Activated CD8-positive, alpha-beta memory T cell treated with anti-CD3 and anti-CD28 coated beads for 1 hour (primary cell): ENCODE measurements at places on chromosomes 1 and 21.

- DNase-seq: no peak
Measured at GRCh38 chr1:13781907-13782633, 82.1 kb downstream of the PRDM2 start.

DNA sequence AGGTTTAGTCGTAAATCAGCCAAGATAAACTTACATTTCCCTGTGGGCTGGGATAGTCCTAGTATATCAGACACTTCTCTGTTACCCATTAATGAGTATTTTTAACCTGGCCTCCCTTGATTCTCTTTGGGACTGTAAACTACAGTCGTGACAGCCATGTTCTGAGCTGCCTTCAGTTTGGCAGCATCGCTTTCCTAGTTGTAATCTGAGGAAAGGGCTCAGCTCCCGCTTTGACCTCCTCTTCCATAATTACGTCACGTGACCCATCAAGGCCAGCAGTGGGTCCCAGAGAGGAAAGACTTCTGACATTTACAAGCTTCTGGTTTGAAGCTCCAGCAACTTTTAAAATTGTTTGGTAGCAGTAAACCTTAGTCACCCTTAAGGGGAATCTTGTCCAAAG lies 34.6 kb upstream of the MTR start:
- no peak for DNase-seq

DNA sequence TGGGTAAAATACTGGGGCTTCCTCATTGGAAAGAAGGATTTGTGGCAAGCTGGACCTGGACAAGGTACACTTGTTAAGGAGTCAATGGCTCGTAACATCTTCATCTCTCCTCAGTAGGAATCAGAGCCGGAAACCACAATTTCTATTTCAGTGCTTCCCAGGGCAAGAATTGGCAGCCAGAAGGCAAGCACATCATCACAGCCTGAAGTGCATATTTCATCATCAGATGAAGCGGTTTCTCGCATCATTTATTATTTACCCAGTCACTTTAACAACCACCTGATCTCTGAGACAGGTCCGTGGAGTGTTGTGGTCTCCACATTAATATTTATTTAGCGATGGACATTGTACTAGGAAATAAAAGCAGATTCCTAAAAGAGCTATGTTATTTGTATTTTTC lies 55.0 kb downstream of the KCNJ15 start:
- no peak for DNase-seq

DNA sequence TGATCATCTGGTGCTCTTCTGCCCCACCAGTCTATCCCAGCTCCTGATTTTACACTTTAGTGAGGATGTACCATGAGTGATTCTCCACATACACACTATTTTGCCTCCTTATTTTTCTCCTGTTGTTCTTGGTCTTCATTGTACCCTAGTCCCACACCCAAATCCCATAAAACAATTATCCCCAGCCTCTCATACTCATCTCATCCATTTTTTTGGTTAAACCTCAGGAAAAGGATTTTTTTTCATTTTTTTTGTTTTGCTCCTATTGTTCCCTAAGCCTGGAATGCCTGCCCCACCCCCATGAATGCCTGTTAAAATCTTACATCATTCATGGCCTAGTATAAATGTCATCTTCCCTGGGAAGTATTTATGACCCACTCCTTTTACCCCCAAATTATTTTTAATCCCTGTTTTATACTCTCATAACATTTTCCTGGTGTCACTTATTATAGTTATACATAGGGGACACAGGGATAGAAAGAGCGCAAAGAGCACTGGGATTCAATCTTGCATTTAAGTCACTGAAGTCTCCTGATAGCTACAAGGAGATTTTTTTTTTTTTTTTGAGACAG lies 4.9 kb upstream of the LINGO4 start:
- no peak for DNase-seq

DNA sequence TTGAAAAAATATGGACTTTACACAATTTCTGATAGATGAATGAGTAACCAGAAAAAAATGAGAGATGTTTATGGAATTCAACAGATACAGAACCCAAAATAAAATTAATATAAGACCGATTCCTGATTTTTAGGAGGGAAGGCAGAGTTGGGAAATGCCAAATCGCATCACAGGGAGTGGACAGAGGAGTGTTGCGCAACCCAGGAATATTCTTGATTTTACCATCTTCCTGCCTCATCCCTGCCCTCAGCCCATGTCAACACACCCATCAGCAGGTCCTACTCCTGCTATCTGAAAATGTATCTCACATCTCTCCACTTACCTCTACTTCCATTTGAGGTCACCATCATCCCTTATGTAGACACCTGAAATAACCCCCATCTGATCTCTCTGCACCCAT lies 221.0 kb downstream of the DSCAM start:
- DNase-seq: no peak

DNA sequence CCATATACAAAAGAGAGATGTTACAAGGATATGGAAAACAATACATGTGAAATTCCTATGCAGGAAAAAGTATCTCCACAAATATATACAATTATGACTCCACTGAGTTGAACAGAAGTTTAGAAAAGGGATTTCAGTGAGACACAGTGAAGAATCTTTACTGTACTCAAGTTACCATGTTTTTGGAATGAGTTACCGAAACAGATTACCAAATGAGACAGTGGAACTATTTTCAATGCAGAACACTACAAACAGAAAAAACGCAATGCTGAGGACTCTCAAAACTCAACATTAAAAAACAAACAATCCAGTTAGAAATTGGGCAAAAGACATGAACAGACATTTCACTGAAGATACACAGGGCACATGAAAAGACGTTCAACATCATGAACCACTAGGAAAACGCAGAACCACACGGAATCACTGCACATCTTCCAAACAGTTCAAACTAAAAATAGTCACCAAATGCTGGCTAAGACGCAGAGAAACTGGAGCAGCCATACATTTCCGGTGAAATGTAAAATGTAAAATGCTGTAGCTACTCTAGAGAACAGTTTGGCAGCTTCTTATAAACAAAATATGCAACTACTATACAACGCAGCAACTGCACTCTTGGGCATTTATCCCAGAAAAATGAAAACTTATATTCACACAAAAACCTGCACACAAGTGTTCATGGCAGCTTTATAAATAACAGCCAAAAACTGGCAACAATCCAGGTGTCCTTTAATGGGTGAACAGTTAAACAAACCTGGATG lies 118.7 kb downstream of the UBR4 start:
- DNase-seq: no peak

DNA sequence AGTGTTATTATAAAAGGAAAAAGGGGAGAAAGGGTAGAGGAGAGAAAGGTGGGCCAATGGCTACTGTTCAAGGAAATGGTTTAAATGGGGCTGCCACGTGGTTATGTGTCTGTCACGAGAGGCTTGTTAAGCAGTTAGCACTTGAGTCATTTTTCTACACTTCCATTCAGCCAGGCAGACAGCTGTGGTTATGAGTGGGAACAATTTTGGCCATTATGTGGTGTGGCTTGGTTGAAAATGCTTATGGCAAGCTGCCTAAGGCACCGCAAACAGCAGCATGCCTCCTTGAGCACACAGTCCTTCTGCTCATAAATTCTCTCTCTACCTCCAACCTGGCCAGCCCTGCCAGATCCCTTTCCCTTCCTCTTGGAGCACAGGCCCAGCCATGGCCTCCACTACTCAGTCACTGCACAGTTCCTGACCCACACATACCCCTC lies 3.2 kb upstream of the SRM start:
- no peak for DNase-seq

DNA sequence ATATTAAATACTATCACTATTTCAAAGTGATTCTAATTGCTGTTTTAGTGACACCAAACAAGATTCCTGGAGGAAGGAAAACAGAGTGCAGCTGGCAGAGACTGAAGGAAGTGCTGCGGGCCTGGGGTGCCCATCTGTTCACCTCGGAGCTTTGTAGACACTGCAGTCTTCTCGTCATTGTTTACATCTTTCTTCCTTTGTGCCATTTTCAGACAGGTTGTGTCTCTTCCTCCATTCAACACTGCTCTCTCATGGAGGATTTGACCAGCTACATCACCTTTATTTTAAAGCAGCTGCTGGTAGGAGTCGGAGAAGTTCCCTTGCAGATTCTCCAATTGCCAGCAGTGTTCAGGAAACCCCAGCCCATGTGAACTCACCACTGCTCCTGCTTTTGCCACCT lies 37.3 kb downstream of the ABCA4 start:
- no peak for DNase-seq

DNA sequence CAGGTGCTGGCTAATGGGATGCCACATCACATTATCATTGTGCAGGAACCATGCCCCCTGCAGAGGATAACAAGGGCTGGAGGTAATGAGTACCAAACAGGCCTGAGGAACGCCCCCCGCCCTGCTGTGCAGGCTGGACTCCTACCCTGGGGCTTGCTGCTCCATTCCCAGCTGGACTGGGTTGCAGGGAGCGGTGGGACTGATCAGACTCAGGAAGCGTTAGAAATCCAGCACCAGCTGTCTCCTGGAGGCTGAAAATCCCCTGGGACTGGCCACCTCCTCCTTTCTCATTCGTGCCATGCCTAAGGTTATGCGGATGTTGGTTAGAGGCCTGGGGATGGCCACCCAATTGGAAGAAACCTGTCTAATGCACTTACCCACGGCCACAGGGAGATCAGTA lies 36.9 kb upstream of the POU3F1 start:
- no peak for DNase-seq

- DNase-seq: no peak
Measured at GRCh38 chr1:227559499-227559898, 3.9 kb upstream of the ZNF678 start.

DNA sequence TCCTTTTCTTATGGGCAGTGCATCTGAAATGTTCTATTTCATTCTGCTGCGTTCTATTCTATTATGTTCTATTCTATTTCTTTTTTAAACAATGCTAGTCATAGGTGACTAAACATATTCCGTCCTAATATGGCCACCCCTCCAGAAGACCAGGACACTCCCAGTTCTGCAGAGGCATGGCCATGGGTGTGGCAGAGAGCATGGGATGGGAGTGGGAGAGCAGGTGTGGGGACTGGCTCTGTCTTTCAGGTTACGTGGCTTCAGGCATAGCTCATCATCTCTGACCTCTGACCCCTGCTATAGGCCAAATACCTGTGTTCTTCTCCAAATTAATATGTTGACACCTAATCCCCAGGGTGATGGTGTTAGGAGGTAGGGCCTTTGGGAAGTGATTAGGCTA lies 33.4 kb upstream of the TLR5 start:
- DNase-seq: no peak
